NCI-H1105 (cell line): ENCODE measurements at places on chromosomes 12 and 14.

DNA sequence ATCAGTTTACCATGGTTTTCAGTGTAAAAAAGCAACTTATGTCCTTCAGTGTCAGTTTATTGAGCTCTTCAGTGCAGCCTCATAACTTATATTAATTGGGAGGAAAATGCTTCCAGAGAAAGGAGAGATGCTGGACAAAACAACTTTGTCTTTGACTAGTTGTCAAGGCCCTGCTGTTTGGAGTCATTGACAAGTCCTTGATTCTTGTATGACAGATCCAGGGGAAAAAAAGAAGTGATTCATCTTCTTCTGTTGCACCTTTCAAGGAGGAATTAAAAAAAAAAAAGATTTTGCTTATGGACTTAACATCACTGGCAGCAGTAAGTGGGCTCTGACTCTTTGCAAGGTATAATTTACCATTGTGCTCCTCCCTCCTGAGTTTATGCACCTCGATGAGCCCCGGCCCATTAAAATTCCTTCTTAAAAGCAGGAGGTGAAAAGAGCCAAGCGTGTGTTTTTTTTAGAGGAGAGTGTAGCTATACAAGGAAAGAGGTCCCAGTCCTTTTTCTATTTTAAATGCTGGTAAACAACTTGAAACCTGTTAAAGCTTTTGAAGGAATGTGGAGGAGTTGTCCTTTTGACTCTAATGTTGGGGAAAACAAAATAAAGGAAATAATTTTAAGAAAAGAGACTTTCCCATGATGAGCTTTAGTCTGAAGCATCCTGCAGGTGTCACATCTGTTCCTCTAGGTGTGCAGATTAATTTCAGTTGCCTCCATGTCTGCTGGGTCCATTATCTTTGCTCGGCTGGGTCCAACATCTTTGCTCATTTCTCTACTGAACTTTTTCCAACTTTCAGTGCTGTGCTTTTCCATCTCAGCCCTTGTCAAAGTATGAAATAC is 431.6 kb downstream of the RAD51B start:
- DNase-seq: peak; percentile 12

DNA sequence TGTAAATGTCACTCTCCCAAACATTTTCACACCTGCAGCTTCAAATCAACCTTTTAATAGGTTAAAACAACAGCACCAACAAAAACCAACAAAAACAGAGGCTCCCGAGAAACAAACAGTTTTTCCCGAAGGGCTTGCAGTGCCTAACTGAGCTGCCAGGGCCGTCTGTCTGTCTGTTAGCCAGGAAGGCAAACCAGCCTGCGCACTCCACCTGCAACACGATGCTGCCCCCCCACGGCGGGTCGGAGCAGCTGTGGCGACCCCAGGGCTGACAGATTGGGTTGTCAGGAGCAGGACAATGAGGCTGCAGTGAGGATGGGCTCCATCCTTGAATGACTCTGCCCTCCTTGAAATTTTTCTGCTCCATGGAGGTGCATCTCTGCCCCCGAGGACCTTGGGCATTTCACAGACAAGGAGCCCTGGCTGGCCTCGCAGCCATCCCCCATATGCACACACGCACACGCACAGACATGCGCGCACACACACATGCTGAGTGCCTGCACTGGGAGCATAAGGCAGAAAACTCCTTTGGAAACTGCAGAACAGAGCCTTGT is 2.6 kb downstream of the RTL1 start:
- no peak for DNase-seq

GRCh38 chr12:49244176-49244575 is 20.7 kb upstream of the TUBA1C start:
- DNase-seq: no peak

DNA sequence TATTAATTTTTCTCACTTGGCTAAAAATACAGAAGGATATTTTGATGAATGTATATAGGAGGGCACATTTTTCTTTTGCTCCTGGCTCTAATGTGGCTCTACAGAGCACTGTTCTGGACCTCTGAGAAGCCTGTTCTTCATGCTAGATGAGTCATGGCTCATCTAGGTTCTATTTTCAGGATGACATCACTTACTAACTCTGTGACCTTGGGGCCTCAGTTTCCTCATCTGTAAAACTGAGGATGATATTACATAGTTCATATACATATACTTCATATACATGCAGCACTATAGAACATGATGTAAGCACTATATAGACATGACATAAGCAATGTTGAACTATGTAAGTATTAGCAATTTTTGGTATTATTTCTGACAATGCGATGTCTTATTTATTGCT is 35.8 kb downstream of the SOCS2 start:
- DNase-seq: no peak

- DNase-seq: no peak
Measured at GRCh38 chr12:70666364-70666763, 29.1 kb upstream of the PTPRB start.

DNA sequence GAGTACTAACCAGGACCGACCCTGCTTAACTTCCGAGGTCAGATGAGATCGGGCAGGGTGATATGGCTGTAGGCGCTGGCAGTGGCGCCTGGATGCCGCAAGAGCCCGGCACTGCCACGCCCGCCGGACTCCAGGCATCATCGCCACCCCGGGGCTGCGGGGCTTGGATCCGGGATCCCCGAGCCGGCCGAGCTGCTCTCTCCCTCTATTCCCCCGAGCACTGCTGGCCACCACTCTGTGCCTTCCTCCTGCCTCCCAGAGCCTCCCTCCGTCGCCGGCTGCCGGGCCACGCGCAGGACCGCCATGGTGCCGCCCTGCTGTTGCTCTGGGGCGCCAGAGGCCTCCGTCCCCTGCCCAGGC is 153.2 kb upstream of the ALG10B start:
- no peak for DNase-seq

DNA sequence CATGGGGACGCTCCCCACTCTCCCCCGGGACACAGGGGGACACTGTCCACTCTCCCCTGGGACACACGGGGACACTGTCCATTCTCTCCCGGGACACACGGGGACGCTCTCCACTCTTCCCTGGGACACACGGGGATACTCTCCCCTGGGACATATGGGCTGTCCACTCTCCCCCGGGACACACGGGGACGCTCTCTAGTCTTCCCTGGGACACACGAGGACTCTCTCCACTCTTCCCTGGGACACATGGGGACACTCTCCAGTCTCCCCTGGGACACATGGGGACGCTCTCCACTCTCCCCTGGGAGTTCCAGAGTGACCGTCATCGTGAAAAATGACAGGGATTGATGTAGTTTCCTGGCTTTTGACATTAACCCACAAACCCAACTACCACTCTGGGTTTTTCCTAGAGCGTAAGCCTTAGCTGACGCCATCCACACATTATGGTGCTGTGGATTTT is 3.0 kb upstream of the P2RX2 start:
- no peak for DNase-seq

GRCh38 chr12:38919191-38919590 is 13.8 kb upstream of the CPNE8 start:
- DNase-seq: no peak

GRCh38 chr12:88801227-88802095 is 221.2 kb upstream of the KITLG start:
- DNase-seq: no peak

DNA sequence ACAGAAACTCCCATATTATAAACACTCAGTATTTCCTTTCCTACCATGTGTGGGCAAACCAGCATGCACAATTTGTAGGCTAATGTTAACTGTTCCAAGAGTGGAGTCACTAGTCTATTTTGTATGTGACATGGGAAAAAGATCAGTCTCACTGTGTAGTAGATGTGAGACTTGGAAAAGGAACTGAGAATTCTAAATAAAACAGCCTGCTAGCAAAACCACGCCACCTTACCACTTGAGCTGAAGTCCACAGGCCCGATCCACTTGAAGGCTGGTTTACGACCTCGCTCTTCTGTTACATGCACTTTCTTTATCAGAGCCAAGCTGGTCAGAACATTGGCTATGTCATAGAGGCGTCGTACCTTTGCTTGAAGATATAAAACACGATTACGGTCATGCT is 22.5 kb downstream of the E2F7 start:
- DNase-seq: no peak

DNA sequence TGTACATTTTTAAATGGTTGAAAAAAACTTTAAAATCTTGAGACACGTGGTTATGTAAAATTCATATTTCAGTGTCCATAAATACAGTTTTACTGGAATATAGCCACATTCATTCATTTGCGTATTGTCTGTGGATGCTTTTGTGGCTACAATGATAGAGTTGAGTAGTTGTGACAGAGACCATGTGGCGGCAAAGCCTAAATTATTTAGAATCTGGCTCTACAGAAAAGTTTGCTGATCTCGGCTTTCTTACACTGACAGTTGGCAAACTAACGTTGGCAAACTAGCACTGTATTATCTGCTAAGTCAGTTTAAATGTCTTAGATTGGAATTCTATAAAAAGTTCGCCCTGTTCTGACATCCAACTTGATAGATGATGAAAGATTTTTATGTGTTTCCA is 2.4 kb downstream of the UNC119B start:
- DNase-seq: no peak

DNA sequence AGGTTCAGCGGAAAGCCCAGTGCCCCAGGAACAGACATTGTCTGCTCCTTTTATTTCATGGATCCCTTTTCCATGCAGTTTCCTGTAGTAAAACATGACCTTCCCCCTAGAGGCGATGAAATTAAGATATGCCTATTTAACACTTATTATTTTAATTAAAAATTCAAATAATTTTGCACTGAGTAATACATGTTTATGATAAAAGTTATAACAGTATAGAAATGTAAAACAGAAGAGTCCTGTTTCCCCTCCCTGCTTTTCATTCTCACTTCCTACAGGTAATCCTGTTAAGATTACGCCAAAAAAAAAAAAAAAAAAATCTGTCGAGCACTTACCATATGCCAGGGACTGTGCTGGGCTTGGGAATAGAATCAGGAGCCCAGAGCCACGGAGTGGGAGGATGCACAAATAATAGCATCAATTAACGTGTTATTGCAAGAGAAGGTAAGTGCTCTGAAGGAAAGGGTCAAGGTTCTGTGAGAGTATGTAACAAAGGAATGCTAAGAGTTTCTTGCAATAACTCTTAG is 830 bp upstream of the LPCAT3 start:
- DNase-seq: no peak

- DNase-seq: no peak
Measured at GRCh38 chr12:44294649-44295048, 458.8 kb downstream of the TMEM117 start.

- DNase-seq: no peak
Measured at GRCh38 chr12:66048218-66048834, 82.2 kb downstream of the LLPH start.

GRCh38 chr14:70425354-70425753 is 8.5 kb upstream of the SYNJ2BP start:
- peak; percentile 10 for DNase-seq

DNA sequence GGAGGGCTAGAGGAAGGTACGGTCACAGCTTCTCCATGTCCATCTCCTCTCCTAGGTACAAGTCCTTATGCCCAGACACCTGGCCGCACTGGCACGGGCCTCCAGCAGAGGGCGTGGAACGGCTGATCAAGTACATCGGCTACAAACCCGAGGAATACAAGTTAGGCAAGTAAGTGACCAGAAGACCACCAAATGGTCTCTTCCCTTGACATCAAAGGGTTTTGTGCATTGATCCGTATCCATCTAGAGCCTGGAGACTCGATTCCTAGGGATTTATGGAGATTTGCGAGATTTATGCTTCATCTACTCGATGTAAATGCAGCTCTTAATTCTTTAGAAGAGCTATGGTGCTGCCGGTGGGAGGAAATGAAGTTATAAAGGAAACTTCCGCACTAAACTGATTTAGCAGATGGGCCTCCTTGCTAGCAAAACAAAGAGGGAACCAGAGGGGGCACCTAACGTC is 44.2 kb downstream of the KCTD10 start:
- DNase-seq: peak; percentile 71

DNA sequence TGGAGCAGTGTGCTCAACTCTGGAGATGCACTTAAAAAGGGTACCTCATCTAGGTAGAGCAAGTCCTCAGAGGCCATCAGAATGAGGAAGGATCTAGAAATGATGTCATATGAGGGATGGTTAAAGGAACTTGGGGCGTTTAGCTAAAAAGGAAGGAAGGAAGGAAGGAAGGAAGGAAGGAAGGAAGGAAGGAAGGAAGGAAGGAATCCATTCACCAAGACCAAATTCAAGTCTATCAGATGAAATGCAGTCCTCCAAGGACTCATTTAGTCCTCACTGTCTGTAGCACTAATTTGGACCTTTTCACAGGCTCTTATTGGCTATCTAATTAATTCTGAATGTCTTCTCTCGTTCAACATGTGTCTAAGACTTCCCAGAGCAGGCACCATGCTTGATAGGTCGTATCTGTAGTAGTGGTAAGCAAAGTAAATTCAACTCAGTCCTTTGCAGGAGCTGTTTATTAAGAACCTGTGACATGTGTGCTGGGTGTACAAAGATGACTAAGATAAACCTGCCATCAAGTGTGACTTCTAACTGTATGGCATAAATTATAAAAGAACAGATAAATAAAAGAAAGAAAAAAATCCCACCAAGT is 63.5 kb downstream of the LLPH start:
- no peak for DNase-seq

DNA sequence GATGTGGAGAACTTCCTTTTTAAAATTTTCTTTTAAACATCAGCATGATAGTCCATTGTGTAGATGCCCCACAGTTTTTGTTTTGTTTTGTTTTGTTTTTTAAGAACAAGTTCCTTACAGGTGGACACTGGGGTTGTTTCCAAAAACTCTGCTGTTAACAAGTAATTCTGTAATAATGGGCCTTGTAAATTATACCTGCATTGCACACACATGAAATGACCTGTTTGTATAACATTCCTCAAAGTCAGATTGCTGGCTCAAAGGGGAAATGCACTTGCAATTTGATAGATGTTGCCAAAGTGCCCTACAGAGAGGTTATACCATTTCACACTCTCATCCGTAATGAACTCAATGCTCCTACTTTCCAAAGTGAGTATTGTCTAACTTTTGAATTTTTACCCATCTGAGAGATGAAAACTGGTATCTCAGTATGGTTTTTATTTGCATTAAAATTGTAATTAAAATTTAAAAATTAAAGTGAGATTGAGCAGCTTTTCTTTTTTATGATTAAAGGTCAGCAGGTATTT is 89.2 kb downstream of the SPPL3 start:
- DNase-seq: no peak

GRCh38 chr12:47094804-47095203 is 15.0 kb upstream of the AMIGO2 start:
- DNase-seq: no peak

- no peak for DNase-seq
Measured at GRCh38 chr12:69932676-69933552, 107.9 kb downstream of the MYRFL start.

GRCh38 chr14:68322940-68323620 is 469.8 kb downstream of the ZFP36L1 start:
- no peak for DNase-seq

GRCh38 chr12:78951803-78952551 is 87.4 kb downstream of the SYT1 start:
- peak; percentile 87 for DNase-seq

- no peak for DNase-seq
Measured at GRCh38 chr14:26218861-26219260, 379.0 kb downstream of the NOVA1 start.

DNA sequence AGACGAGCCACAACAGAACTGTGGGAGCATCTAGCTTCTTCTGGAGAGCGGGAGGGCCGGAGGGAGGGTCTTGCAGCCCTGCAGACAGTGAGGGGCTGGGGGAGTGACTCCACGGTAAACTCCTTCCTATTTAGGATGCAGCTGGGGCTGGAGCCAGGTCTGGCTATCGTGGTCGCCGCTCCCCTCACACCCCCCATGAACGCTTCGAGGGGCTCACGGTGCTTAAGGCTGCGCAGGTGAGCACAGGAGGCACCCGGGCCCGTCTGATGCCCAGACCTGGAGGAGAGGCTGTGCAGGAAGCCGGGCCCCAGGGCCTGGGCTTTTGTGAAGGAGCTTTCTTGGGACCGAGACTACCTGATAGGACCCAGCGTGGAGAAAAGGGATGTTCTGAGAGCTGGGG is 3.9 kb upstream of the GNB3 start:
- no peak for DNase-seq

GRCh38 chr12:57753756-57754337 is 1.1 kb upstream of the MARCHF9 start:
- no peak for DNase-seq
